ENCODE measurements at places on chromosomes 4 and X.

DNA sequence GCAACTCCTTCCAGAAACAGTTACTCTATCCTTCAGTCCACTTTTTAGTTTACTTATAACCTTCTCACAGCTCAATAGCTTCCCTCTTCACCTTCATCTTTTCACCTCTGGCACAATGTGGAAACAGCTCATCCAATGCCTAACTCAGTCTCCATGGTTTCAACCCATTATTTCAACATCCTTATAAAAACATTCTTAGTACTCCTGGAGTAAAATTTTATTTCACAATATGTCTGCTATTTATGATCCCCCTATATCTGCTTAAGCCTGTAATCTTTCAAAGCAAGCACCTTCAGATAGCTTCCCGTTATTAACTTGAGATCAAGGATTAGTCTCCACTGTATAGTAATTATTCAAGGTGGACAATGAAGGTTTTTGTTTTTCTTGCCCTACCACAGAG, 156.3 kb downstream of the GASK1B start:
- no peak for DNase-seq

- no peak for DNase-seq
Observed at GRCh38 chr4:21709031-21709430, 239.5 kb downstream of the KCNIP4 start.

DNA sequence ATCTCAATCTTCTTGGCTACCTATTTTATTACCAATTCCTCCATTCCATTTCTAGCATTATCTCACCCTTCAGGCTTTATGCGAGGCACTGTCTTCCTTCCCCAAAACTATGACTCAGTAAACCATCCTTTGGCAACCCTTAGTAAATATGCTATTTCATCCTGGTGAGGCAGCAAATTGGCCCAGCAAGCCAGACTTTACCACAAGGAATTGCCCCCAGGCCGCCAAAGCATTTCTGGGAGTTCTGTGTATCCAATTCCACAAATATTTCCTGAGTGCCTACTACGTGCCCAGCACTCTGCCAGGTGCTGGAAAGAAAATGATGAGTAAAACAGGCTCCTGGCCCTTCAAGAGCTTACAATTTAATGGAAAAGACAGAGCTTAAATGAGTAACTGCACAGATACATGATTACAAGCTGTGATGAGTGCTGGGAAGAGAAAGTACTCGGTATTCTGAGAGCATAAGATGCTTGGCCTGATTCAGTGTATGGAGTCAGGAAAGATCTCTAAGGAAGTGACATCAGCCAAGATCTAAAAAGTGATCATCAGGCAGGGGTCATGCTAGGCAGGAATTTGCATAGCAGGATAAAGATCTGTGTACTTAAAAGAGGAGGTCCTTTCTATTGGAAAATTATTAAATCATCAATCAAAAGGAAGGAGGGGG, 193.8 kb downstream of the ADAMTS3 start:
- no peak for DNase-seq

DNA sequence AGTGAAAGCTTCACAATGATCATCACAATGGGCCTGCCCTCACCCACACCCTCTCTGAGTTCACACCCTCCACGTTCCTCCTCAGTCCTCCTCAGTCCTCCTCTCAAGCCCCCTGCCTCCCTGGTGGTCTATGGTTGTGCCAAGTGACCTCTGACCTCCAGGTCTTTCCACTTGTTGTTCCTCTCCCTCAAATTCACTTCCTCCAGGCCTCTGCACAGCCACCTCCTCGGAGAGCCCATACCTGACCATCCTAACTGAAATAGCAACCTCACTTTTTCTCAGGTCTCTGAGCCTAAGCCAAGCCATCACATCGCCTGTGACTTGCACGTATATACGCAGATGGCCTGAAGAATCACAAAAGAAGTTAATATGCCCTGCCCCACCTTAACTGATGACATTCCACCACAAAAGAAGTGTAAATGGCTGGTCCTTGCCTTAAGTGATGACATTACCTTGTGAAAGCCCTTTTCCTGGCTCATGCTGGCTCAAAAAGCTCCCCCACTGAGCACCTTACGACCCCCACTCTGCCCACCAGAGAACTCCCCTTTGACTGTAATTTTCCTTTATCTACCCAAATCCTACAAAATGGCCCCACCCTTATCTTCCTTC, 293.4 kb upstream of the TENM3 start:
- no peak for DNase-seq

DNA sequence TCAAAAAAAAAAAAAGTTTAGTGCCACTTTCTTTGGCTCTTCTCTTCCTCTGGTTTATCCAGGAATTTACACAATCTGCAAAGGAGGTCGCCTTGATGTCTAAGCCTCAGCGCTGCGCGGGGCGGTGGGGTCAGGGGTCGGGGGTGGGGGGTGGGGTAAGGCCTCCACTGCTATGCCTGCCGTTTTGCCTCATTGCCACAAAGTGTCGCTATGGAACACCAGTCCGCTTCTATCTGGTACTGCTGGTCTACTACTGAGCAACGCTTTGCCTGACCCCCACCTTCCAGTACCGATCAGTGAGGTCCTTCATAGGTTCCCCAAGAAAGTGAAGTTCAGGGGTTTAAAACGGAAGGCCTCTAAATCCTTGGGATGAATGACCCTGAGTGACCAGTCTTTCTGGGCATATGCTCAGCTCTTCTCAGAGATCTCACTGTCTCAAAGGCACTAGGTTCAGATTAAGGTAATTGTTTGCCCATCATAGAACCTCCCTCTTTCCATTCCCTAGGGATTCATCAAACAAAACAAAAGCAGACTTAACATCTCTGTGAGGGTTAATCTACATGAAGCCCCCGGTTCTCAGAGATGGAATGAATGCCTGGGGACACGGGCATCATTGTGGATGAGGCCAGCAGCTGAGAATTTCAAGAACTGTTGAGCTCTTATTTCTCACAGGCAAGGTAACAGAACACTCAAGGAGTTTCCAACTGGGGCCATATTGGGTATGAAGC, 16.9 kb upstream of the TSR2 start:
- DNase-seq, result no peak

DNA sequence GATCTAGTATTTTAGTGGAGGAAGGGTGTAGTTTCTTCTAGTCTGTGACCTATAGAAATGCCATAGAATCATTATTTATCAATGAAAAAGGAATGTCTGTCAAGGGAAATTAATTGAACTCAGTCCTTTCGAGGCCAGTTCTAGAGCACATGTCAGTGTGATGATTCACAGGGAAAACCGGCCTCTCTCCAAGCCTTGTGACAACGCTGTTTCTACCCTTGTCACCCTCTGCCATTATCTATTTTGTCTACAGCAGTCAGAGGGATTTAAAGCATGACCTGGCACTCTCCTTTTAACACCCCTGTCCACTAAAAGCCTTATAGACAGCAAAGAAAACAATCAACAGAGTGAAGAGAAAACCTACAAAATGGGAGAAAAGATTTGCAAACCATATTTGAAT, 119.8 kb downstream of the DRD5 start:
- no peak for DNase-seq

DNA sequence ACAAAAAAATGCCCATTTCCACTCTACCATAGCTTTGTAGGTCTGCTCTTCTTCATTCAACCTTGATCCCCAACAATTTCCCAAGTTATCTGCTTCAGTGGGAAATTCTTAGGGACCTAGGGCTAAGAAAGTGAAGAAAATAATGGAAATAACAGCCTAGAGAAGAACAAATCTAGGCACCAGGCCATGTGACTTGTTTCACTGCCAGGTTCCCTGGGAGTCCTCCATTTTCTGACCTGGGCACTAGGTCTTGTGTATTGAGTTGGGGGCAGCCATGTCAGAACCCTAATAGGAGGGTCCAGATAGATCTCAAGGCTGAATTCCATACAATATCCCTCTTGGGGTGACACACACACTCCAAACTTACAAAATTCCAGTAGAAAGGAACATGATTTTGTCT, 194.6 kb upstream of the STK26 start:
- DNase-seq, result no peak

GRCh38 chr4:151324752-151325110, 674 bp downstream of the SH3D19 start:
- no peak for DNase-seq

GRCh38 chr4:151475035-151475714, 66.2 kb downstream of the FHIP1A start:
- no peak for DNase-seq

- peak; percentile 35 for DNase-seq
Observed at GRCh38 chrX:21374163-21374993, at the start of gene CNKSR2. CNKSR2 (plus strand) TSS chrX:21374418; CDS start chrX:21374898, 480 bp downstream.

- DNase-seq, result no peak
Observed at GRCh38 chr4:36609661-36610060, 328.2 kb downstream of the DTHD1 start.

- DNase-seq, result no peak
Observed at GRCh38 chrX:147838465-147839131, 73.1 kb upstream of the FMR1 start.

- no peak for DNase-seq
Observed at GRCh38 chrX:13235930-13236329, 83.9 kb downstream of the ATXN3L start.

GRCh38 chrX:15530318-15530717, 29.7 kb downstream of the BMX start:
- DNase-seq, result no peak

DNA sequence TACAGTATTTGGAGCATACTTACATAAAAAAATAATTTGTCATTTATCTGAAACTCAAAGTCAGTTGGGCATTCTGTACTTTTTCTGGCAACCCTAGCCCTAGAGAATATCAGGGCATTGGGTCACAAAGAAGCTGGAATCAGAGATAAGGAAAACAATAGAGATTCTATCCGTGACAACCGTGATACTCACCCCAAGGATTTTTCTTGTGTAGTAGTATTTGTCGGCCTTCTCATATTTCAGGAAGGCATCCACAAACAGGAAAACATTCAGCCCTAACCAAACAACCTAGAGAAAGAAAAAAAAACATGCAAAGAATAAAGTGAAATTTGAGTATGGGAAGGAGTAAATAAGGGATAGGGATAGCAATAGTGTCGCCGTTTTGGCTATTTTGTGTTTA, 3.6 kb downstream of the NOX1 start:
- DNase-seq, result no peak

DNA sequence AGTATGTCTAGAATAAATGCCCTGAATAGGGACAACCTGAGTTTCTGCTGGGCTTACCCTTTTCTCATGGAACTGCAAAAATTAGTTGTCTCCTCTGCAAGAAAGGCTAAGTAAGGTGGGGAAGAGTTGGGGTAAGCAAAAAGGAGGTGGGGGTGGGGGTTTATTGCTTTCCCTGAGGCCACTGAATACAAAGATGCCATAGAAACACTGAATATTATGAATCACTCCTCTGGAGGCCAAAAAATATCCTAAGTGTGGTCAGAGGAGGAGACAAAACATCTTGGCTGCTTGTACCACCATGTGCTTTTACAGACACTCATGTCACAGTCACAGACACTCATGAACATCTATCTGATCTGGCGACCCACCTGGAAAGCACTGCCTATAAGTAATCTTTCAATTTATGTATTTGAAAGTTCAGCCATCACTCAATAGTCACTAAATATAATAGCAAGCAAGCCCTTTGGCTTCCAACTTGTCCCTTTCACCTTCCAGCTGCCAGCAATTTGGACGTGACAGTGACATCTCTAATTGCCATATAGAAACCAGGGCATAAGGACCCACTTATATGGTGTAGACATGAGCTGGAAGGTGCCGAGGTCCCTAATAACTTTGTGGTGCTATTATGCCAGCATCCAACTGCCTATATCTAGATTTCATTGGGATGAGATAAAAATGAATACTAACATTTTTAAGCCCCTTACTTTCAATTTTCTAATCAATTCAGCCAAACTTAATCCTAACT, 122.7 kb upstream of the CBR4 start:
- DNase-seq, result no peak

GRCh38 chr4:98828801-98829200, 100.1 kb downstream of the EIF4E start:
- no peak for DNase-seq

- no peak for DNase-seq
Observed at GRCh38 chr4:101304916-101305315, 42.4 kb downstream of the PPP3CA start.

- DNase-seq, result no peak
Observed at GRCh38 chrX:103248553-103248952, 6.4 kb downstream of the TCEAL8 start.

DNA sequence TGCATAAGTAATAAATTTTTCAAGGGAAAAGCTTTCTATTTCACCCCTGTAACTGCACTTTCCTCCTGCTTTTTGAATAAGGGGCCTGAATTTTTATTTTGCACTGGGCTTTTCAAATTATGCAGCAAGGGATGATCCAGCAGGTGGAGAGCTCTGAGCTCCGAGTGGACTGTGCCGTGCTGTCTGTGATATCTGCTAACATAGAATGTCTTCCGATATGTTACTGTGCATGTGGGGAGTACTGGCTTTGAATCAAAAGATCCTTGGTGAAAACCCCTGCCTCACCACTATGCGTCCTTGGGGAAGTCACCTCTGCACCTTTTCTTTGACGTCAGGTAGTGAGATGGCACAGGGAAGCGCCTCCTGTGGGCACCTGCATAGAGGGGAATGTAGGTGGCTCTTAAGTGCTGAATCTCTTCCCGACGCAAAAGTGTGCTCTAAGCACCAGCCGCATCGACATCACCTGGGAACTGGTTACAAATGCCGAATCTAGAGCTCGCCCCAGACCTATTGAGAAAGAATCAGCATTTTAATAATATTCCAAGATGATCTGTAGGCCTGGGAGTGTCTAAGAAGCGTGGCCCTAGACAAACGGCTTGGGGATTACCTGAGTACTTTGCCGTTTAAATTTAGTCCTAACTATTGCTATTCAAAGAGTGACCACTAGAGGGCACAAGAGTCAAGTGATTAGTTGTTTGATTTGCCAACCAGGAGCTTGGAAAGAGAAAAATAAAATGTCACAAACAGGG, 19.2 kb upstream of the WFS1 start:
- no peak for DNase-seq

GRCh38 chr4:8534129-8534528, 46.1 kb upstream of the GPR78 start:
- no peak for DNase-seq

DNA sequence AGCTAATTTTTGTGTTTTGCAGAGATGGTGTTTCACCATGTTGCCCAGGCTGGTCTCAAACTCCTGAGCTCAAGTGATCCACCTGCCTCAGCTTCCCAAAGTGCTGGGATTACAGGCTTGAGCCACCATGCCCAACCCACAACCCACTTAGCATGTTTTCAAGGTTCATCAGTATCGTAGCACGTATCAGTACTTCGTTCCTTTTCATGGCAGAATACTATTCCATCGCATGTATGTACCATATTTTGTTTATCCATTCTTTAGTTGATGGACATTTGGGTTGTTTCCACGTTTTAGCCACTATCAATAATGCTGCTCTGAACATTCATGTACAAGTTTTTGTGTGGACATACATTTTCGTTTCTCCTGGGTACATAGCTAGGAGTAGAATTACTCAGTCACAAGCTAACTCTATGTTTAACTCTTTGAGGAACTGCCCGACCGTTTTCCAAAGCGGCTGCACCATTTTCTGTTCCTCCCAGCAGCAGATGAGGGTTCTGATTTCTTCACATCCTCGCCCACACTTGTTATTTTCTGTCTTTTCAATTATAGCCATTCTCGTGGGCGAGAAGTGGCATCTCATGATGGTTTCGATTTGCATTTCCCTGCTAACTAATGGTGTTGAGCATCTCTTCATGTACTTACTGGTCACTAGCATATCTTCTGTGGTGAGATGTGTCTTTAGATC, 32.5 kb downstream of the MAN2B2 start:
- no peak for DNase-seq

- no peak for DNase-seq
Observed at GRCh38 chr4:159222043-159222552, 119.2 kb downstream of the RAPGEF2 start.
